Fibroblast of skin of right quadriceps (primary cell): ENCODE measurements at places on chromosomes 16 and 17.

- peak; percentile 10 for DNase-seq
Measured at GRCh38 chr17:5209396-5209795, 17.7 kb upstream of the ZNF594 start.

- DNase-seq: no peak
Measured at GRCh38 chr16:70588565-70588964, 57.8 kb upstream of the IL34 start.

- no peak for DNase-seq
Measured at GRCh38 chr17:82583720-82584234, 64.2 kb downstream of the FOXK2 start.

- no peak for DNase-seq
Measured at GRCh38 chr16:74893541-74893940, 91.4 kb downstream of the WDR59 start.

DNA sequence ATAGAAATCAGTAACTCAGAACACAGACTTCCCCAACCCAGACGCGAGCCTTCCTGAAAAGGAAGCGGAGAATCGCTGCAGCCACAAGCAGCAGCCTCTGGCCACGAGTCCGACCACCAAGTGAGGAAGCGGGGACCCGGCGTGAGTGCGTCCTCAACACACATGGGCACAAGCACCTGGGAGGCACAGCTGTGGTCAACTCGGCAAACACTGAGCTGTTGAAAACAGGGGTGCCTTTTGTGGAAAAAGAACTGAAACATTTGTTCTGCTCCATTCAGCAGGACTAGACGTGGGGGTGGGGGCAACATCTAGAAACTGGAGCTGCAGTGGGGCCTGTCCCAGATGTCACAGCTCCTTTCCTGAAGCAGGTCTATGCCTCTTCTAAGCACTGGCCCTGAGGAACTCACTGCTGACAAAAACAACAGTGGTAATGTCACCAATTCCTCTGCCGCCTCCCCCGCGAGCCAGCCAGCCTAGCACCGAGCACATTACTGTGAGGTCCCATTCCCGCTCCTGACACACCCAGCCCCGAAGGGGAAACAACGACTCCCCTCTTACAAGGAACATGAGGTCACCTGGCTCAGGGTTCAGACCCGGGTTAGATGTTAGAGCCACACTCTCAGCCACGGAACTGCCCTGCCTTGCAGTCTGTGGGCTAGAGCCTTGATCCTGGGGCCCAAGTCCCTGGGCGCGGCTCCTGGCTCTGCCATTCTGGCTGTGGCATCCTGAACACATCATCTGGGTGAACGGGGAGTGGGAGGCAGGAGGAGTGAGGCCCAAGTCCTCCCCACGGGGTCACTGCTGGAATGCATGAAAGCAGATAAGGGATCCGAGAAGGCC is 29.0 kb downstream of the KDM8 start:
- DNase-seq: no peak

DNA sequence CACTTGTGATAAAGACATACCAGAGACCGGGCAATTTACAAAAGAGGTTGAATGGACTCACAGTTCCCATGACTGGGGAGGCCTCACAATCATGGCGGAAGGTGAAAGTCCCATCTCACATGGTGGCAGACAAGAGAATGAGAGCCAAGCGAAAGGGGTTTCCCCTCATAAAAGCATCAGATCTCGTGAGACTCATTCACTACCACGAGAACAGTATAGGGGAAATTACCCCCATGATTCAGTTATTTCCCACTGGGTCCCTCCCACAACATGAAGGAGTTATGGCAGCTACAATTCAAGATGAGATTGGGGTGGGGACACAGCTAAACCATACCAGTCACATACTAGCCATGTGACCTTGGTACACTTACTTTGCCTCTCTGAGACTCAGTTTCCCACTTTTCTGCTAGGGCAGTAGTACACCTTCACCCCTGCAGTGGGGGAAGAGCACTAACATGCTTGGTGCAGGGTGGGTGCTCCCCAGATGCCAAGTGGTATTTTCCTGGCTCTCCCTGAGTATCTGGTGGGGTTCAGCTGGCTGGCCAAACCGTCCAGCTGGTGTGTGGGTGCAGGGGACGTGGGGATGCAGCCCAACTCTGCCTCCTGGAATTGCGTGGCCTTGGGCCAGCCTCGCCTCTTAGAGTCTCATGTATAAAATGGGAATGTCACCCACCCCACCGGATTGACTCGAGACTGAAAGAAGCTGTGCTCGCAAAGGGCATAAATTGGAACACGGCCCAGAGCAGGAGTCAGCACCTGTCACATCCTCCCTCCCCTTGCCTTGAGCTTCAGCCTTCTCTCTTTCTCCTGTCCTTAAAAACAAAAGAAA is 364.1 kb downstream of the CPPED1 start:
- no peak for DNase-seq

- peak; percentile 63 for DNase-seq
Measured at GRCh38 chr16:56866955-56867830, 2.2 kb downstream of the SLC12A3 start.

DNA sequence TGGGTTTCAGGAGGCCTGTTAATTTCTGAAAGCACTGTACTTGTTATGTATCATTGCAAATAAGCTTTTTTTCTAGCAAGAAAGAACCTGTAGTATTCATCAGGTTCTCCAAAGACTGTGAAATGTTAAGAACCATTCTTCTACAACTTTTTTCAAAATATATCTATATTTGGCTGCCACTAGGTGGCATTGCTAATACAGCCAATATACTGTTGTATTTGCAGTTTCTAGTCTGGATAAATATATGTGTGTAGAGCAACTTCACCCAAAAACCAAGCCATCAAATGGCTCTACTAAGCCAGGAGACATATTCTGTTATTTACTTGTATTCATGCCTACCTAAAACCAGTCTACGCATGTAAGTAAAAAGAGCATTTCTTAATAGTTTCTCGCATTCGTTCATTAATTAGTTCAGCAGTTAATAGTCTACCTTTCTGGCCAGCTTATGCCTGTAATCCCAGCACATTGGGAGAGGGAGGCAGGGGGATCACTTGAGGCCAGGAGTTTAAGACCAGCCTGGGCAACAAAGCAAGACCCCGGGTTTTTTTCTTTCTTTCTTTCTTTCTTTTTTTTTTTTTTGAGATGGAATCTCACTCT is 39.5 kb downstream of the VMP1 start:
- peak; percentile 56 for DNase-seq

DNA sequence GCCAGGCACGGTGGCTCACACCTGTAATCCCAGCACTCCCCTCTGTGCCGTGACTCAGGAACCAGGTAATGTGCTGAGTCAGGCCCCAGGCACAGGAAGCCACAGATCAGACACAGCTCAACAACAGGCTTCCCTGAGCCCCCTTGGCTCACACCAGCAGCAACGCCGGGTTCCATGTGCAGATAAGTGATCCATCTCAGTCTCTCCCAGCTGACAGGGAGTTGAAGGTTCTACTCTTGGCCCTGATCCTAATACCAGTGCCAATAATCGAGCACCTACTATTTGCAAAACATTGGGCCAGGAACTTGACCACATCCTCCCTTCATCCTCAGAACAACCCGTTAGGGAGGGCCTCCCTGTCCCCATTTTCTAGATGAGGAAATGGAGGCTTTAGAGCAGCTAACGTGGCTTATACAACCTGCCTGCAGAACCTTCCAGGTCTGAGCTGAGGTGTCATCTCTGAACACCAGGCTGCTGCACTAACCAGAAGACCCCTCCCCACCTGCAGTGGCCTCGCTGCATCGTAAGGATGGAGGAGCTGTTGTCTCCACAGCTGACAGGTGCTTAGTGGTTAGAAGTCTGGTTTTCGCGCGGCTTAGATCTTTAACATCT is 64.8 kb upstream of the AMZ2 start:
- DNase-seq: no peak

DNA sequence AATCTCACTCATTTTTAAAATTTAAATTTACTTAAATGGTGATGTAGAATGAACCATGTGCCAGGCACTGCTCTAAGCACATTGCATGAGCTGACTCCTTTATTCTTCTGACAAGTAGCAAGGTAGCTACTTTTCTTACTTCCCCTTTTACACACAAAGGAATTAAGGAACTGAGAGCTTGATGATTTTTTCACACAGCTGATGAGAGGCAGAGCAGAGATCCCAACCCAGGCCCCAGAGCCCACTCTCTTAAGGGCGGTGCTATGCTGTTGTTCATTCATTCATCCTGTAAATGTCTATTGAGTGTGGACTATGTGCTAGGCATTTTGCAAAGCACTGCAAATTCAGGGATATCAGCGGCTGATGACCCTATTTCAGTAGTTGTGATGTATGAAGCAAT is 17.9 kb downstream of the SEC14L5 start:
- DNase-seq: no peak

GRCh38 chr16:79081297-79082066 is 519.1 kb downstream of the MAF start:
- no peak for DNase-seq

GRCh38 chr17:17237026-17237799 is at the start of gene FLCN:
FLCN (minus strand) TSS chr17:17237168; CDS start chr17:17228137, 9,031 bp downstream.
- DNase-seq: peak; percentile 90

GRCh38 chr17:45584092-45585036 is 93.8 kb upstream of the PLEKHM1 start:
- DNase-seq: peak; percentile 52
